ENCODE measurements at places on chromosomes 1 and 21. TPM values are rescaled to one million over a fixed set of nuclear protein-coding genes. Genes with fewer than 3 reads are reported as not detected.

The PTGS2 gene
- not detected for total RNA-seq

DNA sequence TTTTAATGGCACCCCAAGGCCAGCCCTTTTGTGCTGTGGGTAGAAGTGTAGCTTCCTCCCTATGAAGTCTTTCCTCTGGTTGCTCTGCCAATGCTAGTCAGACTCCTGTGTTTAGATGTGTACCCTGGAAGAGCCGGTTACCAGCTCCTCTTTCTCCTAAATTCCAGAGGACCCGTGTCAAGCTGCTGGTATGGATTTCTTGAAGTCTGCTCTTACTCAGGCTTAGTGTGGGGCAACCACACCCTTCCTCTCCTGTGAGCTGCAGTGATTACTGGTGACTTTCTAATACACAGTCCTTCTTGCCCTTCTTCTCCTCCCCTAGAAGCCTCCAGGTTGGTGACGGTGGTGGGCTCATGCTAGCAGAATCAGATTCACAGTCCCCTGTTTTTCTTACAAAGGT, 74.1 kb upstream of the AKT3 start:
- DNase-seq: peak; percentile 64

The ARHGEF16 gene
- not detected for total RNA-seq

- DNase-seq: no peak
Observed at GRCh38 chr1:21898326-21899200, 38.5 kb downstream of the HSPG2 start.

DNA sequence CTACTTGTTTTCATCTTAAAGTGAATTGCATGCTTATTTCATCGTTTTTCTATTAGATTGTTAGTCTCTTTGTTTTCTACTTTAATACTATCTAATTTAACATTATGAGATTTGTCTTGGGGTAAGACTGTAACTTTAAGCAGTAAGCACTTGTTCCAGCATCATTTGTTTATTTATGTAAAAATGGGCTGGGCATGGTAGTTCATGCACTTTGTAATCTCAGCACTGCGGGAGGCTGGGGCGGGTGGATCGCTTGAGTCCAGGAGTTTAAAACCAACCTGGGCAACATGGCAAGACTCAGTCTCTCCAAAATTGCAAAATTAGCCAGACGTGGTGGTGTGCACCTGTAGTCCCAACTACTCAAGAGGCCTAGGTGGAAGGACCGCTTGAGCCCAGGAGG, 15.3 kb upstream of the PAXBP1 start:
- no peak for DNase-seq

- no peak for DNase-seq
Observed at GRCh38 chr1:234936612-234937389, 191.8 kb downstream of the TOMM20 start.

DNA sequence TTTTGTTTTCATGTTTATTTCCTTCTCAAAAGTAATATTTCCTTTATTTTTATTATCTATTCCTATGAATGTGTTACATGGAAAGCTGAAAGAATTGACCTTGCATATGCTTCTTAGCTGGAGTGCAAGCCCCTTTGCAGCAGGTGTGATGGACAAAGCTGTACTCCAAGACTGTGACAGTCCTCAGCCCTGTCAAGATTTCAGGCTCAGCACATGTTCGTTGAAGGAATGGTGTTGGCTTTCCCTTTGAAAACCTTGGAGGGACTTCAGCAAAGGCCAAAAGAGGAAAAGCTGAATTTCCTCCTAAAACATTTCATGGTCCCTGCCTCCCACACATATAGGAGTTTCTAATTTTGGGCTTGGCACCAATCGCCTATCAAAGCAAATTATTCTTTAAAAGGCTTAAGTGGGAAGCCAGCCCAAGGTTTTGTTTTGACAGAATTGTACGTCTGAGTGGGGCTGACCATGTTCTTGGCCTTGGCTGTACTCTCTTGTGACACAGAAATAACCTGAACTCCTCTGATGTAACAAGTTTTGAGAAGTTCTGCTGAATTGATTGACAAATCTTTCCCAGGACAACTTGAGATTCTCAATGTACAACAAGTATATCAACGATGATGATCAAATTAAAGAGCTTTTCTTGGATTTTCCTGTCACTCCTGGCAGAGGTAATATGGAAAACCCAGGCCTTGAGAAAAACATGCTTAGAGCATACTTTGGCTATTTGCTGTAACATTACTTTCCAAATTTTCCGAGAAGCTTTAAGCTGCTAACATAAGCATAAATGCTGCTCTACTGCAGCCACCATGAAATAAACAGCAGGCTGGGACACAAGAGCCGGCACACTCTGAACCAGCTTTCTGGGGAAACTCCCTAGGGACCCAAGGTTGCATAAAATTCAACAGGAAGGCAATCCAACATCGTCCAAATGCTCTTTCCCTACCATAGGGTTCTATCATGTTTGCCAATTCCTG, 135.7 kb upstream of the ZNF648 start:
- no peak for DNase-seq

The TRIM67 gene
- total RNA-seq: not detected

The SAMD11 gene
- 3.4 TPM for total RNA-seq

GRCh38 chr1:212037900-212038299, 2.4 kb downstream of the DTL start:
- no peak for DNase-seq

- DNase-seq: no peak
Observed at GRCh38 chr21:31543191-31543590, 116.3 kb upstream of the SOD1 start.

The IRF2BP2 gene
- total RNA-seq: 42.2 TPM

DNA sequence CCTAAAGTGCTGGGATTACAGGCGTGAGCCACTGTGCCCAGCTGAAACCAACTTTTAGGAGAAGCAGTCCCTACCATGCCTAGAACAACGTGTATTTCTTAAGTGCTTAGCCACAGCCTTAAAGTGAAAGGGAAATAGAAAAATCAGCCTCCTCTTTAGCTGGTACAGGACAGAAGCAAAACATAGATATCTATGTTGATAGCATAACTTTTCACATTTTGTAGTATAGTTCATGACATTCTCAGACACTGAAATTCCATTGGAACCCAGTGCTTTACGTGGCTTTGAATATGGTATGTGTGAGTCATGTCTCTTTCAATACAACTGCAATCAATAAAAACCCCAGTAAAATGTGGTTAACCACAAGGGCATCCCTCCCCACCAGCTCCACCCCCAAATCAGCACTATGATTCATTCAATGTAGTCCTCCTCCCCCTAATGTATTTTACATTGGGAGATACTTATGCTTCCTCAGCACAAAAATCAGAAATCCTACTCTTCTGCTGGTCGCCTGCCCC, 32.1 kb downstream of the TGFB2 start:
- peak; percentile 89 for DNase-seq

DNA sequence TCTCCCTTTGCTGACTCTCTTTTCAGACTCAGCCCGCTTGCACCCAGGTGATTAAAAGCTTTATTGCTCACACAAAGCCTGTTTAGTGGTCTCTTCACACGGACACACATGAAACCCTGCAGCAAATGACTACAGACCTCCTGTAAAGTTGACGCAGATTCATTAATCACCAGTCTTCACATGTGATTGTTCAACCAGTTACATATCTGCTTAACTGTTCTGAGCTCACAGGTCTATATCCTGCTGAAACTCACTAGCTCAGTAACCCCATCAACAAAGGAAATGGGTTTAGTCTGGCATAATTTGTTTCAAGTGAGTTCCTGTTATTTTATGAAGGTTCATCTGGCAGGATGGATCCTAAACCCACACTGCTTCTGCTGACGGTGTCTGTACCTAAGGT, 68.4 kb upstream of the GJA8 start:
- no peak for DNase-seq

GRCh38 chr1:197725044-197725443, 50.2 kb downstream of the DENND1B start:
- DNase-seq: peak; percentile 52

GRCh38 chr21:43361127-43361492, 65.8 kb downstream of the SIK1 start:
- peak; percentile 55 for DNase-seq

The CELA2A gene
- total RNA-seq: not detected

DNA sequence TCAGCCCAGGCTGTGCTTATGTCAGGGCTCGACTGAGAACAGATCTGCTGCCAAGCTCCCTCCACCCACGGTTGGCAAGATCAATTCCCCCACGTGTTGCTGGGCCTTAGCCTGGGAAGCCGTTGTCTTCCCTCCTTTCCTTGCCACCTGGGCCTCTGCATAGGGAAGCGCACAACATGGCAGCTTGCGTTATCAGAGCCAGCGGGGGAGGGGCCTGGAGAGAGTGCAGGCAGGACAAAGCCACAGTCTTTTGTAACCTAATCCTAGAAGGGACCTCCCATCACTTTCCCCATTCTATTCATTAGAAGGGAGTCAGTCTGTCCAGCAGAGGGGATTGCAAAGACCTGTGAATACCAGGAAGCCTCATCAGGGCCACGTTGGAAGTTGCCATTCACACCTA, 17.0 kb upstream of the IGSF21 start:
- no peak for DNase-seq

DNA sequence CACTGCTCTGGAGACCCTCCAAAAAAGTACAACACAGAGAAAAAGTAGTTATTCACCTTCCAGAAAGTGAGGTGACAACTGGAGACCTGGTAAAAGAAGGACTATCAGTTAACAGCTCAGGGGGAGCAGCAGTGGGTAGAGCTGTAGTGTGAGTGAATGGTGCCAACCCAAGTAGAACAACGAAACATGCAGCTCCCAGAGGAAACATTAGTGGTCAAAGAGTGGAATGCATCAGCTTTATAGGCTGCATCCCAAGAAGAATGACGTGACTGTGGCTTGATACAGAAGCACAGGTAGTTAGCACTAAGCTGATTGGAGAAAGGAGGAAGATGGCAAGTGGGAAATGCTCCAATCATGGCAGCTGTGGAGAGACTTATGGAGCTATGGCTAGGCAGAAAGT, 275.7 kb upstream of the CAMK1G start:
- peak; percentile 76 for DNase-seq

- DNase-seq: no peak
Observed at GRCh38 chr1:193538680-193539079, 352.3 kb upstream of the B3GALT2 start.

DNA sequence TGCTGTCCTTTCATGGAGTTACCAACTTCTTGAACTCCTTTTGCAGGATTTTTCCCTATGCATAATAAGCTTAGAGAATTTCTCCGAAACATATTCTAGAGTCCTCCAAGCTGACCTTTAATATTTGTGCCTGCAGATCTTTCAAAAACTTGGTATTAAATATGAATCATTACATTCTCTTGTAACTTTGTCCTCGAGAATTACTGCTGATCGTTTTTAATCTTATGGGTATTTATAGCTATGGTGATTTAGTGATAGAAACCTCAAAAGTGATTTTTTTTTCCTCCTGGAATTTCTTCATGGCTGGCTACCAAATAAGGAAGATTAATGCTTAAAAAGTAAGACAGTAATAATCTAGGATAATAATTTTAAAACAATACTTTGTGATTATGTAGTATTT, 39.1 kb downstream of the MAP3K21 start:
- no peak for DNase-seq

DNA sequence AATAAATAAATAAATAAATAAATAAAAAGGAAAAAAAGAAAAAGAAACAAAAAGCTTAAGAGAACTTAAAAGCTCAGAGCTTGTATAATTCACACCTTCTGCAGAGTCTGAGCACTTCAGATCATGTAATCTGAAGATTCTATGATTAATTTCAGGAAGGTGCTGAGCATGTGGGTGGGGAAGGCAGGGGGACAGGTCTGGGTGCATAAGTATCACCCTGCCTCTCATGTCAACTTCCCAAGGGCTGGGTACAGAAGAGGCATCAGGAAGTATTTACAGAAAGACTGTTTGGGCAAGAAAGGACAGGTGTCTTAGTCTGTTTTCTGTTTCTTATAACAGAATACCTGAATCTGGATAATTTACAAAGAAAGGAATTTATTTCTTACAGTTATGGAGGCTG, 20.4 kb upstream of the PADI2 start:
- no peak for DNase-seq

GRCh38 chr1:72184099-72184701, 98.1 kb downstream of the NEGR1 start:
- no peak for DNase-seq

GRCh38 chr1:230012741-230013140, 54.3 kb upstream of the GALNT2 start:
- DNase-seq: no peak

DNA sequence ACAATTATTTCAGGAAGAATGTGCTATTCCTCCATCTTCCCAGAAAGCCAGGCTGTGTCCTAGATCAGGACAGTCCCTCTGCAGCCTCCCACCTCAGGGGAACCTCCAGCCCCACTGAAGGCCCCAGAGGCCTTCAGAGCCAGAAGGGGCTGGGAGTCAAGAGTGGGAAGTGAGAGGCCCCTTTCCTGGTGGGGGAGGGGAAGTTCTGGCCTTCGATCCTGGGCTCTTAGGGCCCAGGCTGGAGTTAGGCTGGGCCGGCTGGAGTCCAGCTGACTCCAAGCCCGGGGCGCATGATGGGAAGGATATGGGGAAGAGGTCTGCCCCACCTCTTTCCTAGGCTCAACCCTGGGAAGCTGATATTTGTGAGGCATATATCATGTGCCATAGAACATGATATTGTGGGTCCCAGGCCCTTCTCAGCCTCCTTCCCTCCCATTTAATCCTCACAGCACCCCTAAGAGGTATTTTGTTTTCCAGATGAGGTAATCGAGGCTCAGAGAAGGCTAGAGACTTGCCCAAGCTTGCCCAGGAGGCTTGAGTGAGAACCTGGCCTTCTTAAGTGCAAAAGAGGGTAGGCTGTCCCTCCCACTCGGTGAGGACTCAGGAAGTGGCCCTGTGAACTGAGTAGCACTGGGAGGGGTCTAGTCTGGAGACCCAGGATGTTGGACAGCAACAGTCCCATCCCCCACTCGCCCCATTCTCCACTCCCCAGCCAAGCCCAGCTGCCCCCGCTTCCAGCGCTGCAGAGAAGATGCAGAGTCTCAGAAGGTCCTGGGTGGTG, 18.6 kb upstream of the HSPG2 start:
- no peak for DNase-seq

DNA sequence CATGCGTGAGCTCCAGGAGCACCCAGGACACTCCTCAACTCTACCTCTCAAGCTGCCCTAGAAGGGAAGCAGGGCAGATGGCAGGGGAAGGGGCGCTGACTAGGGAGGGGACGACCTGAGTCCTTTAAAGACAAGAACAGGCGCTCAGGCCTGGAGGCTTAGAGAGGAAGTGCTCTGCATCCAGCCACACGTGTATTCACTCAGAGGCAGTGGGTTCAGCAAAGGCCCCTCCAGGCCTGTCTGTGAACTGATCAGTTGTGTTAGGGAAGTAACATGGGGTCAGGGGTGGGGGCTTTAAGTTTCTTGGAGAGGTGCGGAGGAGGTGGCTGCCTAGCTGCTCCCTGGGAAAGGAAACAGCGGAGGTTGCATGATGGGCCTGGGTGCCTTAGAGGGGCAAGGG, 37.1 kb upstream of the ARF1 start:
- DNase-seq: no peak

GRCh38 chr1:20281801-20282200, 8.9 kb upstream of the VWA5B1 start:
- peak; percentile 24 for DNase-seq

The ADAMTS5 gene
- 10.1 TPM for total RNA-seq

GRCh38 chr1:84912726-84913554, 19.9 kb upstream of the LPAR3 start:
- DNase-seq: no peak

DNA sequence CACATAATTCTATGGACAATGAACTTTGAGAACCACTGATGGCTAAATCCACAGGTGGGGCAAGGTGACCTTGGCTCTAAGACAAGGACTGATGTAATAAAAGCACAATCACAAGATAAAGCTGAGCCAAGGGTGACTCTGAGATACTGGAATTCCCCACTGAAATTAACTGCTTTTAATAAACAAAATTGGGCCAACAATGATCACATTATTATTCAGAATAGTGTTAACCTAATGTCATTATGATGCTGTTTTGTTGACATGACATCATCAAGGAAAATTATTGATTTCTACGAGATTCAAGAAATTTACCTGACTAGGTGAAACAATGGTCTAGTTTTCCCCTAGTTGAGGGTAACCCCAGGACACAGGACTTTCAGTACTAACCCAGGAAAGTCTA, 273.7 kb upstream of the NFIA start:
- no peak for DNase-seq
